ENCODE measurements at places on chromosomes 3 and 15.

- DNase-seq = no peak
Measured at GRCh38 chr3:61608711-61609110, 47.3 kb downstream of the PTPRG start.

- DNase-seq = no peak
Measured at GRCh38 chr3:73656241-73656890, 31.6 kb upstream of the PDZRN3 start.

GRCh38 chr15:39135989-39136388, 444.9 kb upstream of the THBS1 start:
- no peak for DNase-seq

DNA sequence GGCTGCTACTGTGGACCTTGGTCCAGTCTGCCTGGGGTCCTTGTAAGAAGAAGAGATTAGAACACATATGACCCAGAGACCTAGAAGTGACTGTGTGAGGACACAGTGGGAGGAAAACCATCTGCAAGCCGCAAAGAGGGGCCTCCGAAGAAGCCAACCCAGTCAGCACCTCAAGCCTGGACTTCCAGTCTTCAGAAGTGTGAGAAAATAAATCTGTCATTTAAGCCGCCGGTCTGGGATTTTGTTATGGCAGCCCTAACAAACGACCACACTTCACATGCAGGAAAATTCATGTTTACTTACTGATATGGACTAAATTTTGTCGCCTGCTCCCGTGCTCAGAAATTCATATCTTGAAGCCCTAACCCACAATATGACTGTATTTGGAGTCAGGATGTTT, 44.4 kb upstream of the TMC3 start:
- no peak for DNase-seq

DNA sequence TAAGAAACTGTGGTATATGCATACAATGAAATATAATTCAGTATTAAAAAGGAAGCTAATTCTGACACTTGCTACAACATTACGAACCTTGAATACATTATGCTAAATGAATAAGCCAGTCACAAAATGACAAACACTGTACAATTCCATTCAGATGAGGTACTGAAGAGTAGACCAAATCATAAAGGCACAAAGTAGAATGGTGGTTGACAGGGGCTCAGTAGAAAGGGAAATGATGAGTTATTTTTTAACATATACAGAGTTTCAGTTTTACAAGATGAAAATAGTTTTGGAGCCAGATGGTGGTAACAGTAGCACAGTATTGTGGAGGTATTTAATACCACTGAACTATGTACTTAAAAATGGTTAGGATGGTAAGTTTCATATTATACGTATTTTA, 254.6 kb upstream of the RBMS3 start:
- DNase-seq = no peak

- DNase-seq = no peak
Measured at GRCh38 chr15:61649046-61649445, 411.2 kb downstream of the VPS13C start.

DNA sequence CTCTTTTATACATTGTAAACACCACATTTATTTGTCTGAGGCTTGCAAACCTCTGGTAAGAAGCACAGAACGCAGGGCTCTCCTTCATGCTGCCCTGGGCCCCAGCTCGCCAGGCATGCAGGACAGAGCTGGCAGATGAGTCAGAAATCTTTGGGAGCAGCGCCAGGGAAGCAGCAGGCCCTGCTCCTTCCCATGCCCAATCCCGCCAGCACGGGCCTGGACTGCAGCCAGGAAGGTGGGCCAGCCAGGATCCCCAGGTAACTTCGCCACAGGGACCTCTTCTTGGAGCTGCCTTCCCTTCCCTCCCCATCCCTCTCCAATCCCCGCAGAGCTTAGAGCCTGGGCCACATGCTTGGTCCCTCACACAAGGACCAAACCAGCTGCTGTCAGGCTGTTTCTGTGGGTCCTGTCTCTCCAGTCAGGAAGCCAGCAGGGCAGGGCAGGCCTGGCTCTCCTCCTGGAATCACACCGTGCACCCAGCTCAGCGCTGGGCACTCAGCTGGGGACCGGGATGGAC, 8.8 kb downstream of the STOML1 start:
- no peak for DNase-seq

DNA sequence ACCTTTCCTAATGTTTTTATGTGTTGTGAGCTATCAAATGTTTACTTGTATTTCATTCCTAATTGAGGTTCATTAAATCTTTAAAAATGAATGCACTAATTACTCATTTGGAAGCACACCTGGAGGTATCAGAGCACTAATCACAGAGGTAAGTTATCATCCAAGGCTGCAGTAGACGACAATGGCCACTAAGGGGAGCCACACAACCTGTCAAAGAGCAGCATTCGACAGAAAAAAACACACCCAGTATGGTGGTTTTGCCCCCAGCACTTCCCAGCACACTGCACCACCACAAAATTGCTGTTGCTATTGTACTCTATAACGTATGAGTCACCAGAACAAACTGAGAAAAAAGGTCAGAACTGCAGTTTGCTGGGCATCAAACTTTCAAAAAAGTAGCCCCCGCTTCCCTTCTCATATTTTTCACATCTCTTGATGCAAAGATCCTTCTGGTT, 205.9 kb upstream of the IGF1R start:
- DNase-seq = no peak

DNA sequence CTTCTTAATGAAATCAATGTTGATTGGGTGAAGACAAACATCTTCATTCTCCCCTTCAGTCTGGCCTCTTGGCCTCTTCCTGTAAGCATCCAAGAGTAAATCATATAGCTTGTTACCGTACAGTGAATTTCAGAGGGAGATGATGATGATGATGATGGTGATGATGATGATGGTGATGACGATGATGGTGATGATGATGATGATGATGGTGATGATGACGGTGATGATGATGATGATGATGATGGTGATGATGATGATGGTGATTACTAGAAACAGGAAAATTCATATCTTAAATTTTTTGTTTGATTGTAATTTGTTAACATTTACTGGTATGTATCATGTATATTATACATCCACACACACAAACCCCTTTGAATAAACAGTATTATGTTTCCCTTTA, 256.1 kb upstream of the PLSCR5 start:
- no peak for DNase-seq

GRCh38 chr3:61093364-61093763, 157.9 kb downstream of the FHIT start:
- DNase-seq = no peak

DNA sequence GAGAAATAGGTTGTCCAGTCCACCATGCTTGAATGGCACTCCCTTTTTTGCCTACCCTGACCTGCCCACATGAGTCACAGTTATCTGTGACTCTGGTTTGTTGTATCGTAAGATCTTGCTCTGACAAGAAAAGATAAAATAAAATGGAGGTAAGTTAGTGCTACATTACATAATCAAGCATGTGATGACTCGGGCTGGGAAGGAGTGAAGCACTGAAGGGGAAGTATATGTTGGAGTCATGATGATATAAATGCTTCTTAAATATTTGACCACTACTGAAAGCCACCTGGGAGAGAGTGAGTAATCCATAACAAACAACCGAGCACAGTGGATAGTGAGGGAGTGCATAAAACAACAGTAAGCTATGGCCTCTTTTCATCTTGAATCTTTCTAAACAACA, 124.4 kb downstream of the SHOX2 start:
- DNase-seq = no peak

- DNase-seq = no peak
Measured at GRCh38 chr15:85755942-85756341, 38.8 kb downstream of the KLHL25 start.

GRCh38 chr3:172208586-172209332, 169.4 kb downstream of the FNDC3B start:
- DNase-seq = no peak

DNA sequence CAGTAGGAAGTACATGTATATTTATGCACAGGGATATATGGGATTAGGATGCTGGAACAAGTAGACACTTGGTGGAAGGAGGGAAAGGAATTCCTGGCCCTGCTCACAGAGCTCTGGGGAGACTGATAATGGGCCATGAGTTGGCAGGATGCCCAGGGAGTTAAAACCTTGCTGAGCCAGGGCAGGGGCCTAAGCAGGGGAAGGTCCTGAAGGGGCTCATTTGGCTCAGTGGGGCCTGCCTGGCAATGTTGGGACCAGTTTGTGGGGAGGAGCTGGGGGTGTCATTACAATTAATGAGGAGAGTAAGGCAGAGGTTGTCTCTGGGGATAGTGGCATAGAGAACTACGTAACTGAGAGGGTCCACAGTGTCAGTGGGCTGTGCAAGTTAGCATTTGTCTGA, 124.2 kb upstream of the ADPGK start:
- no peak for DNase-seq

DNA sequence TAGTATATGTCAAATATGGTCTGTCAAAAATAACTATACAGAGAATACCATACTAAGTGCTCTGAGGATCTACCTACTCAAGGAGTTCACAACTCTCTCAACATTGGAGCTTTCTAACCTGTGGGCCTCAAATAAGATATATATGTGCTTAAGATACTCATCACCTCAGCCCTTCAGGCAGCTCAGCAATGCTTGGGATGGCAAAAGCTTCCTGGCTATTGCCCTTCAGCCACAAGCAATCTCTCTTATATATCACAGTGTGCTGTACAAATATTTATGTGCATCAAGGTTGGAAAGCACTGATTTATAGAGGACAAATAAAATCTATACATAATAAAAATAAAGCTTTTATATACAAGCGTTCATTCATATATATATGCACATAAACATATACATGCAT, 40.3 kb downstream of the ICE2 start:
- no peak for DNase-seq

GRCh38 chr3:41167722-41168497, 31.4 kb upstream of the CTNNB1 start:
- DNase-seq = no peak

- DNase-seq = no peak
Measured at GRCh38 chr3:109047366-109047765, 70.6 kb downstream of the MORC1 start.

GRCh38 chr3:177626045-177626444, 428.8 kb upstream of the TBL1XR1 start:
- no peak for DNase-seq

- no peak for DNase-seq
Measured at GRCh38 chr3:188170461-188171459, 16.8 kb downstream of the LPP start.

DNA sequence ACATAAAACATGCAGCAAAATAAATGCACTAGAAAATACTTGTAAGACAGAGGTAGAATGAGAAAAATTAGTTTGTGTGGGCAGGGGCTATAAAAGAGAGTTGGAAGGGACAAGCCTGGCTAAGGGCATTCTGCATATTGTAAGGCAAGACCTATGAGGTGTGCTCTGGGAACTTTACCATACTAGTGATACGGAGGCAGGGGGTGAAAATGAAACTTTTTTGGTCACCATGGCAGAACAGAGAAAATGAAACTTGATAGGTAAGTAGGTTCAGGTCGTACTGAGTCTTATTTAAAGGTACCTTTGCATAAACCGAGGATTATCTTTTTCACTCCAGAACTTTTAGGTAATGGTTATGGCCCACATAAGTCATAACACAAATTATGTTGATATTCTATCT, 74.7 kb upstream of the ACKR4 start:
- DNase-seq = no peak

GRCh38 chr3:36259580-36259979, 120.7 kb upstream of the STAC start:
- no peak for DNase-seq

GRCh38 chr3:24043985-24044384, 98.9 kb downstream of the NR1D2 start:
- no peak for DNase-seq

DNA sequence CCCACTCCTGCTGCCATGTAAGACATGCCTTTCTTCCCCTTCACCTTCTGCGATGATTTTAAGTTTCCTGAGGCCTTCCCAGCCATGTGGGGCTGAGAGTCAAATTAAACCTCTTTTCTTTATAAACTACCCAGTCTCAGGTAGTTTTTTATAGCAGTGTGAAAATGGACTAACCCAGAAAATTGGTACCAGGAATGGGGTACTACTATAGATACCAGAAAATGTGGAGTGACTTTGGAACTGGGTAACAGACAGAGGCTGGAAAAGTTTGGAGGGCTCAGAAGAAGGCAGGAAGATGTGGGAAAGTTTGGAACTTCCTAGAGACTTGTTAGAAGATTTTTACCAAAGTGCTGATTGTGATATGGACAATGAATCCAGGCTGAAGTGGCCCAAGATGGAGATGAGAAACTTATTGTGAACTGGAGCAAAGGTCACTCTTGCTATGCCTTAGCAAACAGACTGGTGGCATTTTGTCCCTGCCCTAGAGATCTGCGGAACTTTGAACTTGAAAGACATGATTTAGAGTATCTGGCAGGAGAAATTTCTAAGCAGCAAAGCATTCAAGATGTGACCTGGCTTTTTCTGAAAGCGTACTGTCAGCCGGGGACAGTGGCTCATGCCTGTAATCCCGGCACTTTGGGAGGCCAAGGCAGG, 52.7 kb downstream of the TMCC1 start:
- no peak for DNase-seq

GRCh38 chr3:143608966-143609365, 239.3 kb downstream of the SLC9A9 start:
- no peak for DNase-seq

DNA sequence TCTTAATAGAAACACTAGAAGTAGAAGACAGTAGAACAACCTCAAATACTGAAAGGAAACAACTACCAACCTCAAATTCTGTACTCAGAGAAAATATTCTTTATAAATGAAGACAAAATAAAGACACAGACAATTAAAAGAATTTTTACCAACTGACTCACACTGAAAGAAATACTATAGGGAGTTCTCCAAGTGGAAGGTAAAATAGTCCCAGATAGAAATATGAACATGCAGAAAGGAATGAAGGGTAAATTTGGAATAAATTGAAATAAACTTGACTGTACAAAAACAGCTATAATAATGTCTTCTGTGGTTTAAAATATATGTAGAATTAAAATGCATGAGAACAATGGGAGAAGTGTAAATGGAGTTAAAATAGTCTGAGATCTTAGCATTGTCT, 36.7 kb upstream of the CCDC174 start:
- DNase-seq = no peak

GRCh38 chr15:56992725-56993124, 74.3 kb downstream of the TCF12 start:
- no peak for DNase-seq

- DNase-seq = no peak
Measured at GRCh38 chr3:36065321-36065720, 315.0 kb upstream of the STAC start.

GRCh38 chr3:195105389-195105788, 165.6 kb downstream of the XXYLT1 start:
- no peak for DNase-seq

DNA sequence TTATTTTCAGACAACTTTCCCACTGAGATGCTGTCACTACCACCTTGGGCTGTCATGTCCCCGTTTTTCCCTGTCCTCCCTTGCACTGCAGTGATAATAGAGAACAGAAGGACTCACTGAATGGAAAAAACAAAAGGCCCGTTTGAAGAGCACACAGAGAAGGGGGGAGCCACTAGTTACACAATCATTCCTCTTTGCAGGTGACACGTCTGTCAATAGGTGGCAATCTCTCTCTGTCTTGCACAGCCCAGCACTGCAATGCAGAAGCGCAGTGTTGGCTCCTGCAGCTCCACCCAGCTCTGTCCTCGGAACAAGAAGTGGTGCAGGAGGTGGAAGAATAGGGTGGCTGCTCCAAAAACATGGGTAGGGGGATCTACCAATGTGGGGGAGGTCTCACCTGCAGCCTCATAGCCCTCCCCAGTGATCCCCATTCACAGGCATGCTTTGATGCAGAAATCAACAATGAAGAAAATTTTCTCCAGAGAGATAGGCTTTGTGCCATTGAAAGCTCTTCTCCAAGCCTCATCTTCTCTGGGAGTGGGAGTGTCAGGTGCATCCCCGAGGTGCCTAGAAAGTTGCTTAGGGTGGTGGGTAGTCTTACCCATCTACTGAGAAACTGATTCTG, 31.8 kb downstream of the FSTL1 start:
- DNase-seq = peak; percentile 60

Data from NCI-H1436 treated with DMSO at 0.1 percent for 48 hours (cell line).